ENCODE measurements at places on chromosomes 3 and 15. TPM values are rescaled to one million over a fixed set of nuclear protein-coding genes. Genes with fewer than 3 reads are reported as not detected.

DNA sequence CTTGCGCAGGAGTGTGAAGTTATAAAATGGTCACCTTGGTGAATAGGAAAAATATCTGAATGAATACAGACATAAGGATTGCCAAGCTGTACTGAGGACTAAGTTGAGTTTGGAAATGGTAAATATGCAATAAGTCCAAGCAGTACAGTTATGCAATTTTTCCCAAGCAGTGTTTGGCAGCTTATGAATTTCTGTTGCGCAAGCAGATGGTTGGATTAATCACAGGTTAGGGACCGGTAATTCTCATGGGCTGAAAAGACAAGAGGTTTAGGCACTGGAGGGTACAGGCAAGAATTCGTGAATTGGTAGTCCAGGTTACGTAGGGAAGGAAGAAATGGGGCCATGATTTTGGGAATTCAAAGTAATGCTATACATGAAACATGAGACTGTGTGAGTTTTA lies 210.3 kb downstream of the RAP2B start:
- no peak for DNase-seq

- no peak for DNase-seq
Observed at GRCh38 chr3:193821151-193821668, 228.2 kb downstream of the OPA1 start.

VILL gene
- 2.7 TPM for total RNA-seq

GRCh38 chr15:26103002-26103404 lies 239.9 kb upstream of the ATP10A start:
- DNase-seq = no peak

DNA sequence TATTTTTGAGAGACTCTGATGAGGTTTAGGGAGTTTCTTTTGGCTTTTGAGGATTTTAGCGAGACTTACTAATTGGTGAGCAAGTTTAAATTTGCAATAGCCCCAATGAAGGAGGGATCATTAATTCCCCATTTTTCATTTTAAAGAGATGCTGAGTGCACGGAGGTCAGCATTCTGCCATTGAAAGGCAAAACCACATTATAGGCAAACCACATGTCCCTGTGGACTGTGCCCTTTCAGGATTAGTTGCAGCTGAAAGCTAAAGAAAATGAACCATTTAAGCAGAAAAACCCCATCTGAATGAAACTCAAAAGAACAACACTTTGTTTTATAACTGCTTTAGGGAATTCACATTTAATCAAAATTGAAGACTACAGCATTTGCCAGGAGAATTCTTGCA lies 246.5 kb downstream of the PDZRN3 start:
- no peak for DNase-seq

GRCh38 chr3:11596387-11596786 lies 47.3 kb downstream of the VGLL4 start:
- no peak for DNase-seq

DNA sequence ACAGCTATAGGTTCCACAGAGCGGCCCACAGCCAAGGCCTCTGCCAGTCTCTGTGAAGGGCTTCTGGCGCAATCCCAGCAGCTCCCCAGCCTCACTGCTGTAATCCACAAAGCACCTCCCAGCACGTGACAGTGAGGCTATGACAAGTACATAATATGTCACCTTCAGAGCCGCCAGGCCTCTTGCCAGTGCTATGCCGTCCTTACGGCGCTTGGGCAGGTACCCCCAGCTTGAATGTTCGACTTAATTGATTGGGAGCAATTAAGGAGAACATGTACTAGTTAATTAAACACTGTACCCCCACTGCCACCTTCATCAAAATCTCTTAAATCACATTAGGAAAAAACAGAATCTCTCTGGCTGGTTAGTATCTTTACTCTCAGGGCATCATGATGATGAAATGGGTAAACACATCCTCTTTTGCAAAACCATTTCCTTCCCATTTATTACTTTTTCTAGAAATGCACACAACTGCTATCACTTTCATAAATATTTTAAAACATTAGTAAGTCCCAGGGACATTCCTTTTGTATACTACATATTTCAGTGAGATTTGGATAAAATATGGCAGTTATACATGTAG lies 169.9 kb downstream of the XXYLT1 start:
- DNase-seq = peak; percentile 88

PRRT3 gene
- 0.35 TPM for total RNA-seq

IQCF5 gene
- not detected for total RNA-seq

CNTN6 gene
- total RNA-seq = 0.07 TPM

GRCh38 chr3:111603679-111604078 lies 8.5 kb upstream of the ZBED2 start:
- DNase-seq = no peak

DNA sequence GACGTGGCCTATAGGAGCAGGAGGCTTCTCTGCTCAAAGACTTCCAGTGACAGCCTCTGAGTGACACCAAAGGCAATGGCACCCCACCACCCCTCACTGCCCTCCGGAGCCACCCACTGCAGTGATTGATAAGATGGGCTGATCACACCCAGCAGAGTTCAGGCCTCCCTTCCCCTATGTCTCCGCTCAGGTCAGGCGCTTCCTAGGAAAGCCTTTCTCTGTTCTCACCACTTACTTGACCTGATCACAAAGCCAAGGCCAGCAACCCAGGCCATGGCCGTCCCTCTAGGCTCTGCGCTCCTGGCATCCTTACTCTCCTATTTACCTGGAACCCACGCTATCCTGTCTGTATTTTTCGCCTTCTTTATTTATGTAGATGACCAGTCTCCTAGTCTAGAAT lies 282.3 kb downstream of the OCA2 start:
- no peak for DNase-seq

PATL2 gene
- total RNA-seq = 3.0 TPM

GRCh38 chr3:21859124-21860081 lies 108.4 kb upstream of the ZNF385D start:
- no peak for DNase-seq

DNA sequence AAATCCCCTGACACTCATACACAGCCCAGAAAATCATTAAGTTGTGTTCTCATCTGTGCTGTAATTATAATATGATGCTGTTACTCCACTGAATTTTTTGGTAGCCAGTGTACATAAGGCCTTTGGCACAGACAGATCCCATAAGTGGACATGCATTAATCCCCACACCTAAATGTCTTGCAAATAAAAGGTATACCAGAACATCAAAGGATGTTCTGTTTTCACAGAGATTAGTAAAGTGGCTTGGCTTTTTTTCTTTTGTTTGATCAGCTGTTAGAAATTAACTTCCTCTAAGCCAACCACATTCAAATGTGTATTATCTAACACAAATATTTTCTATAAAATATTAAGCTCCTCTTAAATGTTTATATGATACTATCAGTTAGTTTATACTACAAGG lies 2.7 kb downstream of the SST start:
- DNase-seq = no peak

GRCh38 chr3:46893146-46893748 lies 15.7 kb downstream of the PTH1R start:
- DNase-seq = peak; percentile 50

DNA sequence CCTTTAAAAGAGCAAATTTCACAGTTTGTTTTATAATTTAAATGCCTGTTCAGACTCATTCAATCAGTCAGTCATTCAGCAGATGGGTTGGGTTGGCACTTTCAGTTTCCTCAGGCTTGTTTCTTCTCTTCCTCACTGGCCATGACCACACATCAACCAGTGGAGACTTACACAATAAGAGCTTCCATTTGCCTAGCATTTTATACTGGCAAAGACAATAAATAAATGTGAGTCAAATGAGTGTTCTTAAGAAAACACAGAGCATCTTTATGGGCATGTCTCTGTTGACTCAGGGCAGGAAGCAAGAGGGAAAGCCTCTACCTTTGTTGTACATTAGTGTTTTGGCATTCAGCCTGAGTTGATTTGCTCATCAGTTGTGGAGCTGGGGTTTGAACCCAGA lies 122.6 kb downstream of the EPHB1 start:
- DNase-seq = no peak

- DNase-seq = no peak
Observed at GRCh38 chr3:23640471-23641146, 165.1 kb upstream of the UBE2E1 start.

DNA sequence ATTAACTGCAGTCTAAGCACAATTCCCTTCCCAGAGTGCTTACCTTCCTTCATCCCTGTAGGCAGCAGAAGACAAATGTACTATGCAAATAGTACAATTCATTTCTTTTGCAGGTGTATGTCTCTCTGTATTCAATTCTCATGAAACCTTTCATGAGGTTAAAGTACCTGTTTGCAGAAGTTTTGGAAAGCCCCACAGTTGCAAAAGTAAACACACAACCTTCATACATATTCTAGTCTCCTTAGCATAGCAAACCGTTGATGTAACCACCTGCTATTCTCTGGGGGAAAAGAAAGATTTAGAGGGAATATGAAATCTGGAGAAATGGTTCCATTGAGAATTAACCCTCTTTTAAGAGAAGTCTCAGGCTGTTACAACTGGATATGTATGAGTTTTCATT lies 200.3 kb upstream of the SUCLG2 start:
- no peak for DNase-seq

DNA sequence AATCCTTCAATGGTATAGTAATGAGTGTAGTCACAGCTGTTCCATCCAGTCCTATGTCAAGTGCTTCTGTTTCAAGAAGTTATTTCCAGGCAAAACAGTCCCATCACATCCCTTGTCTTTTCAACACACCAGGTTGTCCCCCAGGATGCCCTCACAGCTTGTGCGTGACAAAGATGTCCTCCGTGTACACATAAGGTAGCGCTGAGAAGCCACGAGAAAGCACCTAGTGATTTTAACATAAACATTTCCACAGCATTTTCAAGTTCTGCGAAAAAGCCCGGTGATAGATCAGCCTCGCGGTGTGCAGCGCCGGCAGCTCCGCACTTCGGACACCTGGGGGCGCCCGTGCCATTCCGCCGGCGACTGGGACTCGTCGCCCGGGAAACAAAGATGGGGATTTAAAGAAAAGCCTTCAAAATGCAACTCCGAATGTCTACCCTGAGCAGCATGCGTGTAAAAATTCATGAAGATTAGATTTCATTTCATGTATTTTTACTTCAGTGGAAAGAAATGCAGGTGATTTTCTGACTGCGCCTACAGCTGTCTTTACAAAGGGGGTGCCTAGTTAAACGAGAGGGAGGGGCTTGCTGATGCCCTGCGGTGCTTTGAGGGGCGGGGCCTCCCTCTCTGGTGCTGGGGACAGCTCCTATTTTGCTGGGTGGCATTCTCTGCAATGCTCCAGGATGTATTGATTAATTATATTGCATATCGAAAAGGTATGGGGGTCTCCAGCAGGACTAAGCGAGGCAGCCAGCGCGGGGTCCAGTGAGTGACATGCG lies 49.9 kb downstream of the KY start:
- DNase-seq = peak; percentile 77

KBTBD12 gene
- 27.5 TPM for total RNA-seq

HCN4 gene
- 21.1 TPM for total RNA-seq

- DNase-seq = no peak
Observed at GRCh38 chr3:23071758-23072157, 131.4 kb upstream of the UBE2E2 start.
